Activated gamma-delta T cell treated with Interleukin-2 at 50 U/mL for 16 hours (primary cell): ENCODE measurements at places on chromosomes 2 and 18.

DNA sequence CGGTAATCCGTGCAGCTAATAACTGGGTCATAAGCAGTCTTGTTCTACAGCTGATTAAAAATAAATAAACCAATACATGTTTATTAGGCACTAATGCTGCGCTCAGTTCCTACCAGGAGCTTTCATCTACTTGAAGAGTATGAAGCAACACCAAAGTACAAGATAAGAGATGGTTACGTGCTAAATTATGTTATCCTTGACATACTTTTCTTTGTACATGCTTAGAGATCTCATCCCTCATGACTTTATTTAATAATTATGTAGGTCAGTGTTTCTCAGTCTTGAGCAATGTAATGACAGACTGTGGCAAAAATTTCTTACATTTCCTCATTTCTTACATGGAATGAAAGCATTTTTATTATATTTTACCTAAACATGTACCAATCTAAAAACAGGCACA is 54.6 kb upstream of the COBLL1 start:
- DNase-seq = no peak

- DNase-seq = no peak
These were observed 179.0 kb upstream of the DDX18 start for GRCh38 chr2:117635481-117635880.

DNA sequence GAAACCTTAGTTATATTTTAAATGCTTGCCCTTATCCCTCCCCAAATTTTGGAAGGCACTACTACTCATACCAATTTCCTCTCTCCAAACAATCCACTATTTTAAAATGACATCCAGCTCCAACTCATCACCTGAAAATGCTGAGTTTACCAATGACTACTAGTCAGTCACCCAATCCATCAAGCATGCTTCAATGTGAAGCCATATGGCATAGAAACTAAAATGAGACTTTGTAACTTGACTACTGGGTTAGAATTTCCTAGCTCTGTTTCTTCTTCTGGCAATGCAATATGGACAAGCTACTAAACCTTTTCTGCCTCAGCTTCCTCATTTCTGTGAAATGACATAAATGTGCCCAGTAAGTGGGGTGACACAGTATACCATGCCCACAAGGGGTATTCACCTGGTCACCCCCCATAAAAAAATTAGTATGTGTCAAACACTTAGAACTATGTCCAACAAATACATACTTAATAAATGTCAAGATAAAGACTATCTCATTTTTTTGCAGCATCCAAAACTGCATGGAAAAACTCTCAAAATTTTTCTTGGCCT is 10.0 kb upstream of the STPG4 start:
- DNase-seq = no peak

DNA sequence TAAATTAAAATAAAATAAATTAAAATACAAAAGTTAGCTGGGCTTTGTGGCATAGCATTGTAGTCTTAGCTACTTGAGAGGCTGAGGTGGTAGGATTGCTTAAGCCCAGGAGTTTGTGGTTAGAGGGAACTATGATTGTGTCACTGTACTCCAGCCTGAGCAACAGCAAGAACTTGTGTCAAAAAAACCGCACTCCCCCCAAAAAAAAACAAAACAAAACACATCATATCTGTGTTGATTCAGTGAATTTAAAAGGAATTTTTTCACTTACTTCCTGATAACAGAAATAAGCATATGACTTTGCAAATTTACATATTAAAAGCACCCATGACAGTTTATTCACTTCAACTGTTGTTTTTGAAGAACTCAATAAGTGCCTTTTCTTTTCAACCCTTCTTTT is 68.1 kb upstream of the PELI1 start:
- no peak for DNase-seq

GRCh38 chr18:23871410-23871809 is 143.1 kb upstream of the TTC39C start:
- DNase-seq = peak; percentile 81

GRCh38 chr2:137947032-137947727 is 17.1 kb upstream of the HNMT start:
- no peak for DNase-seq

DNA sequence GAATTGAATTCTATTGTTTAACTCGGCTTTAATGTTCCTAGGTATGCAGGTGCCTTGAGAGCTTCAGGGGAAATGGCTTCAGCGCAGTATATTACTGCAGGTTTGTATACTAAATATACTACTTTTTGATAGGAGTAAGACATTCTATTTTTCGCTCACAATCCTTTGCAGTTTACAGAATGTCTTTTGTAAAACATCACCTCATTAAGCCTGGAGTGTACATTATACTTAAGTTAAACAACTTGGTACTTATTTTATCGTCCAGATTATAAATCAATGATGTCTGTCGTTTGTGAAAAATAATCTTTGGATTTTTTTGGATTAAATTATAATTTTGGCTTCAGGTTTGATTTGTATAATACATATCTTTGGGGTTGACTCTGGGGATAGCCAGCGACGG is 34.4 kb downstream of the USP14 start:
- no peak for DNase-seq

GRCh38 chr18:9079818-9080528 is 22.5 kb upstream of the NDUFV2 start:
- no peak for DNase-seq

DNA sequence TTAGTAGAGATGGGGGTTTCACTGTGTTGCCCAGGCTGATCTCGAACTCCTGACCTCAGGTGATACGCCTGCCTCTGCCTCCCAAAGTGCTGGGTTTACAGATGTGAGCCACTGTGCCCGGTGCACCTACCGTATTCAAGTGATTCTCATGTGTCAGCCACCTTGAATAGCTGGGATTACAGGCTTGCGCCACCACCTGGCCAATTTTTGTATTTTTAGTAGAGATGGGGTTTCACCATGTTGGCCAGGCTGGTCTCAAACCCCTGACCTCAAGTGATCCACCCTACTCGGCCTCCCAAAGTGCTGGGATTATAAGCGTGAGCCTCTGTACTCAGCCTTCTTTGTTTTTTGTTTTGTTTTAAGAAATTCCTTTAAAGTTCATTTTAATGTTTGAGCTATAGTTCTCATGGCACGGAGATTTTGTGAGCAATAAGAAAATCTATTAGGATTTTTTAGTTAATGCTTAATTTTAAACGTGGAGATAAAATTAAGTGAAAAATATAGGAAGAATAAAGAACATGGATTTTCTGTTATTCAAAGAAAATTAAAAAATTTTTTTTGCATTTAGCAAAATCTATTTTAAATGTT is 242.6 kb downstream of the PHLPP1 start:
- no peak for DNase-seq

GRCh38 chr2:36373149-36373926 is 17.8 kb downstream of the CRIM1 start:
- DNase-seq = no peak

DNA sequence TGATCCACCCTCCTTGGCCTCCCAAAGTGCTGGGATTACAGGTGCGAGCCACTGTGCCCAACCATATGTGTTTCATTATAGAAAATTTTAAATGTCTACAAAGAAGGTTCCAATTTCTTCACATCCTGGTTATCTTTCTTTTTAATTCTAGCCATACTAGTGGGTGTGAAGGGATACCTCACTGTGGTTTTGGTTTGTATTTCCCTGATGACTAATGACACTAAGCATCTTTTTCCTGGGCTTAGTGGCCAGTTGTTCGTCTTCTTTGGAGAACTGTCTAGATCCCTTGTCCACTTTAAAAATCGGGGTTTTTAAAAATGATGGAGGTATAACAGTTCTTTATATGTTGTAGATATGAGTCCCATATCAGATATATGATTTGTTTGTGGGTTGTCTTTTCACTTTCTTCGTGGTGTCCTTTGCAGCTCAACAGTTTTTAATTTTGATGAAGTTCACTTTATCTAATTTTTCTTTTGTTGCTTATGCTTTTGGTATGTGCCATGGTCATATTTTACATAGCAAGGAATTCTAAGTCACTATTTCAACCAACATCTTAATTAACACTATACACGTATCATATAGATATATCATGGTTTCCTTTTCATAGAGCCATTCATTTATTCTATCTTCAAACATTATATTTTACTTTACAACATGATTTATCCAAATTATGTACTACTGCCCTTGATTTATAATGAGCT is 135.0 kb upstream of the RIOK3 start:
- no peak for DNase-seq

- DNase-seq = no peak
These were observed 3.3 kb downstream of the RMDN2 start for GRCh38 chr2:37928377-37928776.

DNA sequence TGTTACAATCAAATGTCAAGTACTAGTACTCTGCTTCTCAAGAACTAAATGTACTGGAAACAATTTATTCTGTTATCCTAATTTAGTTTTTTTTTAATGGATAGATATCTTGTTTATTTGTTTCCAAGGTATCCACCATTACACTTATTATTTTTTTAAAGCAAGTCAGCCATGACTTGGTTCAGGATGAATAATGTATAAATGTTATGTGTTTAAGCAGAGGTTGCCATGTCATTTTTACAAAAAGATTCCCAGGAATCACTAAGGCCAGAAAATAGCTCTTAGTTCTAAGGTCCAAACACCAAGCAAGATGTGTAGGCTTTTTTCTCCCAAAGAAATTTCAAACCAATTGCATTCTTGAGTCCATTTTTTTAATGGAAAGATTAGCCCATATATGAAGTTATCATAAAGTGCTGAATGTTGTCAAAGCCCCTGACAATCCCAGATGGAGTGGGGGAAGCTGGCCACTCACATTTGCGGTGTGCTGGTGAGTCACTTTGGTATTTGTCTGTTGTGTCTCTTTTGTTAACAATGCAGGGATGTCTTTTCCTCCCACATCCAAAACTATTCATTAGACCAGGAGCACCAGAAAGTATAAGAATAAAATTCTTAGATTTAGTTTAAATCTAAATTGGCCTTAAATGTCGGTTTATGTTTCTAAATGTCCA is 158.9 kb downstream of the COL6A3 start:
- DNase-seq = no peak

DNA sequence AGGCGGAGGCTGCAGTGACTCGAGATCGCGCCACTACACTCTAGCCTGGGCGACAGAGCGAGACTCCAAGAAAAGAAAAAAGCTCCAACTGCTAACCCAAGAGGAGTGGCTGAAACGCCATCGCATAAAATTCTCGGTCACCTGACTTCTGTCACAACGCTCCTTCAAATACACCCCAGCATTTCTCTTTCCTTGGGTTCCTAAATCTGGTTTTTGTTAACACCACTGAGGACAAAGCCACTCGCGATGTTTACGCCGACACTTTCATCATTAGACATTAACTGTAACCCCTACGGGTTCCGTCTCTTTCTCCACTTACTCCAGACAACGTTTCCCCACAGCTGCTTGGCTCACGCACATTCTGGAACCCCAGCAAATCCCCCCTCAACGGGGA is 679 bp downstream of the CLK1 start:
- no peak for DNase-seq

DNA sequence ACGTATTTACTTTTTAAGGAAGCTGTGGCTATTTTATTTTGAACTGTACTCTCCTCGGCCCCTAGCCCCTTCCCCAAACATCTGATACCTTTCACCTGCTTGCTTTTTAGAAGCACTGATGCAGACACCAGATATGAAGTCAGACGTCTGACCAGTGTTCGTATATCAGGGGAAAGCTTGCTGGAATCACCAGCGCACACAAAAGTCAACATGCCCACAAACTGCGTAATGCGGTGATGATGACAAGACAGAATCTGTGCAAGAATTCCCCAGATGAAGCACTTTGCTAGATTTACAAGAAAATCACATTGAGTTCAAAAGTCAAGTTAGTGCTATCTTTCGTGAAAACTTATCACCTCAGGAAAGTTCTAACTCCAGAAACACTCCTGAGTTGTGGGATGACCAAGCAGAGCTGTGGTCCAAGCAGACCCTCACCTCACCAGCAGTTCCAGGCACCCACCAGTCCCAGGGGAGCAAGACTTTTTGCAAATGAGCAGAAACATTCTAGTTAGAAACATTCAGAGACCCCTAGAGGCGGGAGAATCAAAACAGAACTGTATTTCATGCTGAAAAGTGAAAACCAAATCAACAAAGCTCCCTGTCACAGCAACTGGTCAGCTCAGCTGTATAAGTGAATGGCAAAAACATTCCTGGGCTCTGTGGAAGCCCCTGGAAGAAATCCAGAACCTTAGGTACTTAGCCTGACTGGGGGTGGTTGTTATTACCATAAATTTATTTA is 55.7 kb downstream of the INO80C start:
- DNase-seq = no peak

GRCh38 chr2:112794841-112795240 is 10.5 kb upstream of the IL1A start:
- DNase-seq = no peak

- no peak for DNase-seq
These were observed 53.0 kb downstream of the EPHA4 start for GRCh38 chr2:221518935-221519625.

- no peak for DNase-seq
These were observed 6.8 kb upstream of the TLK1 start for GRCh38 chr2:171167352-171167997.

DNA sequence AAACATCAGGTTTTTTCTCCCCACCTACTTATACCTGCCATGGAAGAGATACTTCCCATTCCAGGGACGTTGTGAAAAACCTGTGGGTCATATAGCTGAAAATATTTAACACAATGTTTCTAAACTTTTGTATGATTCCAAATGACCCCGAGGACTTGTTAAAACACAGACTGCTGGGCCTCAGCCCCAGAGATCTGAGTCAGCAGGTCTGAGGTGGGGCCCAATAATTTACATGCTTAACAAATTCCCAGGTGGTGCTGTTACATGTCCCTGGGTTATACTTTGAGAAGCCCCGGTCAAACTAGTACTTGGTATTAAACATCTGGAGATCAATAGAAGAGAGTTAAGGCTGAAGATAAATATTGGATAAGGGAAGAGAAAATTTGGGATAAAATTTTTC is 71.4 kb upstream of the FRZB start:
- no peak for DNase-seq

- no peak for DNase-seq
These were observed 63.1 kb upstream of the NFATC1 start for GRCh38 chr18:79332646-79333045.

- DNase-seq = no peak
These were observed 240.6 kb upstream of the NT5C1B start for GRCh38 chr2:18829976-18830375.

- DNase-seq = no peak
These were observed 50.9 kb downstream of the TTN start for GRCh38 chr2:178756343-178756742.

DNA sequence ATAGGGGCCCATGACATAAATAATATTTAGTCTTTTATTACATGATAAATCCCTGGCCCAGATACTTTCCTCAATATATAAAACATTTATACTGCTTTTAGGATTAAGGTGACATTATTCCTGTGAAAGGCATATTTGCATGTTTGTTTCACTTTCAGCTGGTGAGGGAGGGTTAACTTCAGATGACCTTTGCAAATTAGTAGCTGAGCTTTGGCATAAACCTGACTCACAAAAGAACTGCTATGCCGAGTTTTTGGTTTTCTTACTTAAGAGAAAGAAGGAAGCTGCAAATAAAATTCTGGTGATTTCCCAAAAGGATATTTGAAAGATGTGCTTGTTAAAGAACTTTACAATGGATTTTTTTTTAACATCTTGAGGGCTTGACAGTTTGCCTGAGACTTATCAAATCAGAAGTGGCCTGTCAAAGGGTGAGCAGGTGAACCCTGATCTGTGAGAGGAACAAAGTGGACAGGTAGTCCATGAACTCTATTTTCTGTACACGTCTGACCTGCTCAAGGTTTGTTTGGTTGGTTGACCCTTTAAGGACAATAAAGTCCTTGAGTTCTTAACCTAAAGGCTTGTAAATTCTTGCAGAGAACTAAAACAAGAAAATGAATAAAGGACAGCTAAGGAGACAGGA is 93.5 kb downstream of the FAM124B start:
- DNase-seq = no peak

- DNase-seq = no peak
These were observed 108.0 kb downstream of the DPP4 start for GRCh38 chr2:161965994-161966393.
